NB4 (cell line): ENCODE measurements at places on chromosomes 16 and 17.
A peak's percentile ranks its signal among the peaks of the same experiment; 100 is the strongest.

- DNase-seq = no peak
These were observed 108.1 kb downstream of the HS3ST4 start for GRCh38 chr16:25799816-25800215.

- no peak for DNase-seq
These were observed 60.9 kb downstream of the KLHDC4 start for GRCh38 chr16:87704754-87705353.

GRCh38 chr17:45137561-45138305, 2.2 kb downstream of the ACBD4 start:
- DNase-seq = no peak

DNA sequence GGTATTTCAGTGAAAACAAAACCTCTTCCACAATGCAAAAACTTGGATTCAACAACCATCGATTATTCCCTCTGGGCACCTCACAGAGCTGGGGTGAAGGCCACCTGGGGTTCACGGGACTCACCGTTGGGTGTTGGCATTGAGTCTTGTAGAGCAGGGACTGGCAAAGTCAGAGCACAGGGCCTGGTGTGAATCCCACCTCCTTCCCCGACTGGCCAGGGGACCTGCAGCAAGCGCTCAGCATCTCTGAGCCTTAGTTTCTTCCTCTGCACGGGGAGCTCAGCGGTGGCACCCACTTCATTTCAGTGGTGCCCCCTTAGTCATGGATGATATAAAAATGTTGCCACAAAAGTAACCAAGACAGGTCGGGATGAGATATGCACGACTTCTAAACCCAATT, 100.4 kb downstream of the METRNL start:
- no peak for DNase-seq

DNA sequence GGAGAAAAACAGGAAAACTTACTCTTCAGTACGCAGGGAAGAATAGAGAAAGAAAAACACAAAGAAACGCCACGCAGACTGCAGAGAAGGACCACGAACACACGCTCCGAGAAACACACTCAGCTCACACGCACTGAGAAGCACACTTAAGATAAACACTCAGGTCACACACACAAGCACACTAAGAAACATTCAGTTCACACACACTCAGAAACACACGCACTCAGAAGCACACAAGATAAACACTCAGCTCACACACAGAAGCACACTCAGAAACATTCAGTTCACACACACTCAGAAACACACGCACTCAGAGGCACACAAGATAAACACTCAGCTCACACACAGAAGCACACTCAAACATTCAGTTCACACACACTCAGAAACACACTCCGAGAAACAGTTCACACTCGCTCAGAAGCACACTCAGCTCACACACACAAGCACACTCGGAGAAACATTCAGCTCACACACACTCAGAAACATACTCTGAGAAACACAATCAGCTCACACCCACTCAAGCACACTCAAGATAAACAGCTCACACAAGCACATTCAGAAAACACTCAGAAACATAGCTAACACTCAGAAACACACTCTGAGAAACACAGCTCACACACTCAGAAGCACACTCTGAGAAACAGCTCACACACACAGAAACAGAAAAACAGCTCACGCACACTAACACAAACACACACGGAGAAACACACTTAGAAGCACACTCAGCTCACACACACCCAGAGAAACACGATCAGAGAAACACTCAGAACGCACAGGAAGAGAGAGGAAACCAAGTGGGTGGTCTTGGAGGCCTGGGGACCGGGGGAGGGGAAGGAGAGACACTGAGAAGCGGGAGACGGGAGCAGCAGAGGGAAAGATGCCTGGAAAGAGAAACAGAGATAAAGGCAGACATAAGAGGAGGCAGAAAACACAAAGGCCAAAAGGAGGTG, 908 bp downstream of the TMEM98 start:
- no peak for DNase-seq

DNA sequence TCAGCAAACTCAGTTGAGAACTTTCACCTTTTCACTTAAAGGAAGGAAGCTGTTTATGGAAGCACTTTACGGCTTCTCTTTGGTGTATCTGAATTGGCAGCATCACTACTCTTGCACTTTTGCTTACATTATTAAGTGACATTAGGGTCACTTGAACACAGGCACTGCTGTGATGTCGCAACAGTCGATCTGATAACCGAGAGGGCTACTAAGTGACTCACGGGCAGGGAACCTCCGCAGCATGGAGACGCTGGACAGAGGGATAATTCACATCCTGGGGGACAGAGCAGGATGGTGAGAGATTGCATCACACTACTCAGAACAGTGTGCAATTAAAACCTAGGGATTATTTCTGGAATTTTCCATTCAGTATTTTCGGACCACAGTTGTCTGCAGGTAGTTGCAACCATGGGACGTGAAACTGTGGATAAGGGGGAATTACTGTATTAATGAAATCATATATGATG, 56.5 kb downstream of the DNAH2 start:
- peak; percentile 42 for DNase-seq

DNA sequence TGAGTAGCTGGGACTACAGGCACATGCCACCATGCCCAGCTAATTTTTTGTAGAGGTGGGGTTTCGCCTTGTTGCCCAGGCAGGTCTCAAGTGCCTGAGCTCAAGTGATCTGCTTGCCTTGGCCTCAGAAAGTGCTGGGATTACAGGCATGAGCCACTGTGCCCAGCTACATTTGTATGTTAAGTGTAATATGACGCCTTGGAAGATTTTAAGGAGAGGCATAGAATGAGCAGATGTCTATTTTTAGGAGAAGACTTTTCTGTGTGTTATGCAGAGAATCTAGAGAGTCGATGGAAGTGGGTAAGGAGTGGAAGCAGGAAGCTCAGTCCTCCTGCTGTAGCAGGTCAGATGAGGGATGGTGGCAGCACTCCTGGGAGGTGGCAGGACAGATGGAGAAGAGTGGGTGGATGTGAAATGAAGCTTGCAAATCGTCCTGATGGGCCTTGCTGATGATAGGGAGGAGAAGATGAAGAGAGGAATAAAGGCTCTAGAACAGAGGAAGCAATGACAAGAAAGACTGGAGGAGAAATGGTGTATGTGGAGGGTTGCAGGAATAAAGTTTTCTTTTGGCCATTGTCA, 125.3 kb downstream of the SHISA6 start:
- DNase-seq = no peak

- DNase-seq = peak; percentile 69
These were observed 539 bp downstream of the LRRC45 start for GRCh38 chr17:82023447-82024241.
